ENCODE measurements at places on chromosomes 6 and 20. TPM values are rescaled to one million over a fixed set of nuclear protein-coding genes. Genes with fewer than 3 reads are reported as not detected.

DNA sequence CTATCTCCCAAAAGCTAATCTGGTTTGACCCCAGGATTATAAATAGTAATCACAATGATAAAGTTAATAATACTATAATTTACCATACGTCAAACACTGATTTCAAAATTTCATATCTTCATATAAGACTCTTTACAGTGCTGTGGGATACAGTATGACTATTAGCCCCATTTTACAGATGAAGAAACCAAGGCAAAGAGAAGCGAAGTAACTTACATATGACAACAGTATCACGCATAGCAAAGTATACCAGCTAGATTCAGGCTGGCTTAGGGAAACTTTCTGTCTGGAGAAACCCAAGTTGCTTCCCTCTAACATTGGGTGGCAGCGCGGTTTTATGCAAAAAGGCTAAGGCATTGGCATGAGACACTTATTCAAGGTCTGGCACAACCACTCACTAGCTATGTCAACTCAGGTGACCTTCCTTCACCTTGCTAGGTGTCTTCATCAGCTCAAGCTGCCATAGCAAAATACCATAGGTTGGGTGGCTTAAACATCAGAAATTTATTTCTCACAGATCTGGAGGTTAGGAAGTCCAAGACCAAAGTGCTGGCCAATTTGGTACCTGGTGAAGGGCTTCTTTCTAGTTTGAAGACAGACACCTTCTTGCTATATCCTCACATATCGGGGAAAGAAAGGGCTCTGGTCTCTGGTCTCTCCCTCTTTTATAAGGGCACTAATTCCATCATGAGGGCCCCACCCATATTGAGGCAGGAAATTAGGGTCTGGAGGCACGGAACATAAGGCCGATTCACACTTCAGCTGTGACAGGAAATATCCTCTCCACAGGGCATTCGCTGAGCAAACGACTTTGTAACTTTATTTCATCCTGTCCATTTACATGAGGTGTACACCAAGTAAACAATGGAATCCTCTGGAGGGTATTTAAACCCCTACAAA is 22.4 kb upstream of the UTRN start:
- H3K4me1 ChIP-seq: no peaks in the 10 kb centered on the region
- no peaks in the 10 kb centered on the region for H3K27me3 ChIP-seq
- no peak overlapping the region for H3K4me3 ChIP-seq
- DNase-seq: peak; percentile 26
- no peaks in the 10 kb centered on the region for H3K36me3 ChIP-seq

DNA sequence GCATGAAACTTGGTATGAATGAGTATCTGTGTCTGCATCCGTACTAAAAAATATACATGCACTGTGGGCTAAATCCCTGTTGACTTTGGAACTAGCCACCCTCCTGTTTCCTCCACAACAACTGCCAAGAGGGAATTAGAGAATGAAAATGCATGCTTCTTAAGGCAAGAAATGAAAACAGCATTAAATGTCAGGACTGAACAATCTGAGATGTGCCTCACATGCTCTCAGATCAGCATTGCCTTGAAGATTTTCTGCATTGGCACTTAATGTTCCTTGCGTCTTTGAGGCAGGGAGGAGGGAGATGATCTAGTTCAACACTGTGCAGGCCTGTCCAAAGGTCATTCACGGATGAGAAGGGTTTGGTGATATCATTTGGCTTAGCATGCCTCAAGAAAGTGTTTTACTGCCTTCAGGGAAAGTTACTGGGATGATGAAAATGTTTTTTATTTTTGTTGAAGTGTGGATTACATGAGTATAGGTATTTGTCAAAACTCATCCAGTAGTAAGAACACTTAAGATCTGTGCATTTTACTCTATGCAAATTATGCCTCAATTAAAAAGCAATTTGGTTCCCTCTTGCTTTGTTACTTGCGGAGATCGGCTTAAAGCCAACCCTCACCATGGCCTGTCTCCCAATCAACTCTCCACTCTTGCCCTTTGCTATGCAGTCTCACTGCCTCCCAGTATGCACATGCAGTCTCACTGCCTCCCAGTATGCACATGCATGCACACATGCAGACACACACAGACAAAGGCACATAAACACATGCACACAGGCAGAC is 47.5 kb upstream of the RIN2 start:
- no peaks in the 10 kb centered on the region for H3K4me1 ChIP-seq
- no peaks in the 10 kb centered on the region for H3K27me3 ChIP-seq

GRCh38 chr20:50196248-50196647 is 5.6 kb downstream of the CEBPB start:
- no peak overlapping the region for H3K27ac ChIP-seq
- no peaks in the 10 kb centered on the region for H3K36me3 ChIP-seq
- H3K4me3 ChIP-seq: no peak overlapping the region

DNA sequence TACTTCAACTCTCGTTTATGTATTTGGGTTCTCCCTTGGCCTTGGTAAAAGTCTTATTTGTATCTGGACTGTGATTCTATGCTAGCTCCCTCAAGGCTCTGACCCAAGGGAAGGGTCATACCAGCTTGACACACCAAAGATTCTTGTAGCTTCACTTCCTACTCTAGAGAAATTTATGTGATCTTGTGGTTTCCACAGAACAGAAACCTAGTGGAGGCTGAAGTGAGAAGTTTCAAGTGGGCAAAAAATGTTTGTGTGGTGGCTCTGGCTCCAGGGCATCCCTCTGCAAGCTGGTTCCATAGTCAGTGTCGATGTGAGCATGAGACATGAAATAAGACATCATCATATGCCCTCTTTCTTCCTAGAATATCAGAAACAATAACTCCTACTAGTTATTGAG is 48.1 kb upstream of the TNFRSF21 start:
- no peak for DNase-seq
- no peak overlapping the region for H3K4me3 ChIP-seq
- H3K4me1 ChIP-seq: no peaks in the 10 kb centered on the region
- no peaks in the 10 kb centered on the region for H3K36me3 ChIP-seq

DNA sequence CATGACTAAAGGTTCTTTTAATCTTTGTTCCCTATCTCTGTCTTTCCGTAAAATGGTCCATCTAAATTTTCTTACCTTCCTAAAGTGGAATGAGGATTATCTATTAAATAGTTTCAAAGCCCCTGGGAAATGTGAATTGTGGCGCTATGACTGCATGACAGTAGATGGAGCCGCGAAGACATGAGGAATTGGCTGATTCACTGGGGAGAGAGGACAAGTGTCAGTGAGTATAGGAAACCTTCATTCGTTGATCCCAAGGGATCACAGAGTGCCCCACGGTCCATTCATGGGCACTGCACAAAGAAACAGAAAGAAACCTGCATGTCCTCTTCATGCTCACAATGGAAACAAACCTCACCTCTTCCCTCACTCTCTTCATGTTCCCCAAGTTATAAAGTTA is 479.3 kb upstream of the BTBD3 start:
- no peaks in the 10 kb centered on the region for H3K4me1 ChIP-seq
- no peaks in the 10 kb centered on the region for H3K36me3 ChIP-seq
- no peak overlapping the region for H3K4me3 ChIP-seq
- no peak for DNase-seq
- H3K27ac ChIP-seq: no peak overlapping the region
- no peaks in the 10 kb centered on the region for H3K27me3 ChIP-seq

DNA sequence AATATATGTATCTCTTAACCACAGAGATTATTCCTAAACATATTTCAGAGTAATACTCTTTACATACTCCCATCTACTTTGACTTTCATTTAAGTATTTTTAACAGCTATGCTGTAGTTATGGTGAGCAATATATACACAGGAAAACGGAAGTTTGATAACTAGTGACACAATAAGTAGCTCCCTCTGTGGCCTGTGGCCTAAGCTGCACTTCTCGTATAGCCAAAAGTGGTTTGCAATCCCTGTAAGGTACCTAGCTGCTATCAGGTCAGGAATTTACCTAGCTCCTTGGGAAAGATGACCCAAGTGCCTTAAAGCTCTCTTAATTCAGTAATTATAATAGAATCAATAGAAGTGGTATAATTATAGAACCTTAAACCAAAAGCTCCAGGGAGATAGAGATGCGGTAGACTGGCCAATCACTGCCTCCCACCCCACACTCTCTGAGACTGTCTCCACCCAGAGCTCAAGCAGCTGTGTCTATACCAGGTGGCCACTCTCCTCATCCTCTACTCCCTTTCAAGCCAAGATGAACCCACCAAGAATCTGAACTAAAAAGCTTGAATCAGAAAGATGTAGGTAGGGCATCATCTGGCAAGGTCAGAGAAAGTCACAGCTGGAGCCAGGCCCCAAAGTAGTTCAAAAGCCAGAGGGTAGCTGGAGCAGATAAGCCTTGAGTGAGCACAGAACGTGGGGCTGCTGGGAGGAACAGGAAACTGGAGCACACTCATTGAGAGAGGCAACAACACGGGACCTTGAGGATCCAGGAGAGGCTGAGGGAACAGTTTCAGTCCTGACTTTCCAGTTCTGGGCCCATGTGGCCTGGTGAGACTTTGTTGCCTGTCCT is 84.9 kb upstream of the ASF1A start:
- DNase-seq: peak; percentile 24
- H3K27ac ChIP-seq: peak overlapping the region; percentile 45
- no peak overlapping the region for H3K4me3 ChIP-seq
- peaks cover 30% of the 10 kb centered on the region for H3K4me1 ChIP-seq
- H3K27me3 ChIP-seq: no peaks in the 10 kb centered on the region
- no peaks in the 10 kb centered on the region for H3K36me3 ChIP-seq

DNA sequence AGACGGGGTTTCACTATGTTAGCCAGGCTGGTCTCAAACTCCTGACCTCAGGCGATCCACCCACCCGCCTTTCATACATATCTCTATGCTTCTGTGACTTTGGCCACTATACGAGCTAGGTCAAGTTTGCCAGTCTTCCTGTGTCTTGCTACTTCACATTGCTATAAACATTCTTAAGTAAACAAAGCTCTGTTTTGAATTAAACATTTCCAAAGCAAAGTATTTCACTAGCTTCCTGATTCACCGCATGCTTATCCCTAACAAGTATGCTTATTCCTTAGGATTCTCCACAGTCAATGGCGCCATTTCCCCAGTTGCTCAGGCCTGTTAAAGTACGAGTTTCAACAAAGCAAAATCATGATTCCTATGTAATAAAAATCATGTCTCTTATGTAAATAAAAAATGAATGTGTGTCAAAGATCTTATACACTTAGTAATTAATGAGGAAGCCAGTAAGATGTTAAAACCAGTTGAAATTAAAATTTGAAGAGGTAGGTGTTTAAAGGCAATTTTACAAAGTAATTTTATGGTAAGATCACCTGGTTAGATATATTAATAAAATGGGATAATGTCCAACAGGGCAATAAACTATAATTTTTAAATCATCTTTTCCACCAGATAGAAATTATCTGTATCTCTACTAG is 88.5 kb downstream of the PRKN start:
- no peak overlapping the region for H3K4me3 ChIP-seq
- DNase-seq: no peak
- H3K36me3 ChIP-seq: no peaks in the 10 kb centered on the region
- no peaks in the 10 kb centered on the region for H3K4me1 ChIP-seq
- H3K27ac ChIP-seq: no peak overlapping the region

- H3K36me3 ChIP-seq: no peaks in the 10 kb centered on the region
- no peak within 1 kb of the TSS for H3K4me3 ChIP-seq
- no peak within 1 kb of the TSS for H3K27ac ChIP-seq
- no peaks in the 10 kb centered on the region for H3K4me1 ChIP-seq
- H3K27me3 ChIP-seq: no peaks in the 10 kb centered on the region
These were observed at the start of gene PKIG for GRCh38 chr20:44582311-44583025. Gene PKIG (plus strand): TSS chr20:44582579. CDS start chr20:44614557, 31,978 bp downstream.

GRCh38 chr6:168385037-168385759 is 55.8 kb upstream of the SMOC2 start:
- no peak overlapping the region for H3K4me3 ChIP-seq
- H3K27ac ChIP-seq: no peak overlapping the region
- H3K36me3 ChIP-seq: no peaks in the 10 kb centered on the region
- H3K4me1 ChIP-seq: no peaks in the 10 kb centered on the region
- DNase-seq: no peak
- no peaks in the 10 kb centered on the region for H3K27me3 ChIP-seq

DNA sequence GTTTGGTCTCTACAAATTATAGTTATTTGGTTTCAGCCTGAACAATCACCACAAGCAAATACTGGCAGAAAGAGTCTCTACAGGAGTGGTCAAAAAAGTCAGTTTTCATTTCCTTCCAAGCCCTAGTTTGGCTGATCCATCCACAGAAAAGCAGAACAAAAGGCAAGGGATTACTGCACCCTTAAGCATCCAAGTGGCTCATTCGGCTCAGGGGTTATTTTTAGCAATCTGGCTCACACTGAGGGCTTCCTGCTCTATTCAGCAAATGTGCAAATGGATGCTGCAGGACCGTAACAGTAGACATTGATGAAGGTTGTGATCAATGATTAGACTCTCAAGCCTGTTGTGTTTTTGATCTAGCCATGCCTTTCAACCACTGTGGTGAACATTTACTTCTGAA is 62.2 kb upstream of the FABP7 start:
- H3K27me3 ChIP-seq: no peaks in the 10 kb centered on the region
- H3K4me3 ChIP-seq: no peak overlapping the region
- no peak for DNase-seq
- H3K4me1 ChIP-seq: no peaks in the 10 kb centered on the region
- H3K27ac ChIP-seq: no peak overlapping the region
- H3K36me3 ChIP-seq: no peaks in the 10 kb centered on the region

GRCh38 chr6:150516199-150516598 is 83.5 kb upstream of the PLEKHG1 start:
- H3K4me1 ChIP-seq: no peaks in the 10 kb centered on the region
- no peaks in the 10 kb centered on the region for H3K27me3 ChIP-seq
- H3K27ac ChIP-seq: no peak overlapping the region
- no peak for DNase-seq
- no peak overlapping the region for H3K4me3 ChIP-seq

Gene FGD2
- total RNA-seq: 1.6 TPM

Gene TUBE1
- 41.4 TPM for total RNA-seq

All from naive thymus-derived CD4-positive, alpha-beta T cell (primary cell).